ENCODE measurements at places on chromosomes 2 and 18.
A peak's percentile ranks its signal among the peaks of the same experiment; 100 is the strongest.

- no peak for DNase-seq
These were observed 441.1 kb downstream of the LRATD1 start for GRCh38 chr2:15073664-15074063.

DNA sequence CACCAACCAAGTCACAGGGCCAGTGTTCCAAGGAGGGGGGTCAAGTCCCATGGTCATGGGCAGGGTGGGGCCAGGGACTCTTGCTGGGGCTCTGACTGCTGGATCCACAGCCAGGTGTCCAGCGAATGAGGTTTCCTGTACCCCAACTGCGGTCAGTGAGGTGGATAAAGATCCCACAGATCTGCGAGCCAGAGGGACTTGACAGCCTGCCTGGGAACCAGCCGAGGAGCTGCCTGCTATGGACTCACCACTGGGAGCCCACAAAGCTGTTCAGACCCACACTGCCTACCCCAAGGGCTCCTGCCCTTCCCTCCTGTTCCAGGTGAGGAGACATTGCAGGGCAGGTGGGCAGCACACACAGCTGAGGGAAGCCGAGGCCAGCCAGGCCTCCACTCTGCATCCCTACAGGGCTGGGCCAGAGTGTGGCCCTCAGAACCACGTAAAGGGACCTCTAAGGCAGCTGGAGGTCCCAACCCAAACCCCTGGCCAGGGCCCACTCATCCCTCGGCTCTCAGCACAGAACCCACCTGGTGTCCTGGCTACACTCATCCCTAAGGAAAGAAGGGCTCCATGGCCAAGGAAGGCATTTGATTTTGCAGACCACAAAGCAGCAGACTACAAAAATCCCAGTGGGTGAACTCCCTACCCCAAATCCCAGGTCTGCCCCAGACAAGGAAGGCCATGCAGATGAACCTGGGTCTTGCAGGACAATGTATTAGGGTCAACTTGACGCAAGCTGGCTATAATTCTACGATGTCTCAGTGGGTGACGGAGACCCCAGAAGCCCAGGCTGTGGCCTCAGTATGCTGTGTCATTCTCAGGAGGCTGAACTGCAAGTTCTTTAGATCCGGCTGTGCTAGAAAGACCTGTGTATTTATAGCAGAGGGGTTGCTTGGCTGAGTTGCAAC is 209.2 kb downstream of the MGAT5 start:
- no peak for DNase-seq

DNA sequence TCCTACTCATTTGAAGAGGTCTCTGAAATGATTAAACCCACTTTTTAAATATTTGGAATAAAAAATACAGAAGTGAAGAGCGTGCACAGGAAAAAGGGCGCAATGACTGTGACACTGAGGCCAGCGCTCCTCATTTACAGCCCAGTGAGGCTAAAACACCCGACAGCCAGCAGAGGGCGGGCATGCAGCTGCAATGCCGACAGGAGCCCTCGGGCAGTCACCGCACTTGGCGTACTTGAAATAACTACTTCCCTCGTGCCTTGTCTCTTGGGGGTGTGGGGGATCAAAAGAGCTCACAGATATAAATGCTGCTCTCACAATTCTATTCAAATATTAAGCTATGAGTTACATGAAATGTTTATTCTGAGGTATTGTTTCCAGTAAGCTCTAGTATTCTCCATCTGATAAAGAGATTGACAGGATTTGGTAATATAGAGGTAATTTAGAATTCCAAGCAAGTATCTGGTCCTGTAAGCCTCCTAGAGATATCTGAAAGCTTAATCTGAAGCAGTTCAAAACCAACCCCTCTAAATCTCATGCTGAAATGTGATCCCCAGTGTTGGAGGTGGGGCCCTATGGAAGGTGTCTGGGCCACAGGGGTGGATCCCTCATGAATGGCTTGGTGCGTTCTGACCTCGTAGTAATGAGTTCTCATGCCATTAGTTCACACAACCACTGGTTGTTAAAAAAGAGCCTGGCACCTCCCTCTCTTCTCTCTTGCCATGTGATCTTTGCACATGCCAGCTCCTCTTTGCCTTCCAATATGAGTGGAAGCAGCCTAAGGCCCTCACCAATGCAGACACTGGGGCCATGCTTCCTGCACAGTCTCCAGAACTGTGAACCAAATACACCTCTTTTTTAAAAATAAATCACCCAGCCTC is 93.6 kb downstream of the ZAP70 start:
- peak; percentile 49 for DNase-seq

DNA sequence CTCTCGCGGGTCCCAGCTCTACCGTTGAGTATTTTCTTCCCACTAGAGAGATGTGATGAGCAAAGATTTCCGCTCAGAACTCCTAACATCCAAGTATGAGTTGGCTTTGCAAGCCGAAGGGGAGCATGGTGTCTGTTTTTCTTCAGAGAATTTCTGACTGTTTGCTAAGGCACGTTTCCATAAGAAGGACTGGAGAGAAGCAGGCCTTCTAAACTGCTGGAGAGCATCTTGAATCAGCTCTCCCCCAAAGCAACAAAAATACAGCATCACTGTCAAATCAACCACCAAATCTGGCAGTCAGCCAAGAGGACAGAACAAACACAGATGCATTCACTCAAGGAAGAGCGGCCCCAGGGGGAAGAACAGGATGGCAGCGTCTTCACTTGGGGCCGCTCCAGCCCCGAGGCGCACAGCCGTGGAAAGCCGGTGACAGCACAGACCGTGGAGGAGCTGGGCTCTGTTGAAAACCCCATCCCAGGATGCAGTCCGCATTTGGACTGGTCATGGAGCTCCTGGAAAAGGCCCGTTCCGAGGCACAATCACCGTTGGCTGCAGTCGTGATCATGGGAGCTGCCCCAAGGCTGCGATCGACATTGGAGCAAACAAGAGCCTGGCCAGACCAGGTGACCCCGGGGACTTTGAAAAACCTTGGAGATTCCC is 101.4 kb downstream of the NFATC1 start:
- DNase-seq: no peak

DNA sequence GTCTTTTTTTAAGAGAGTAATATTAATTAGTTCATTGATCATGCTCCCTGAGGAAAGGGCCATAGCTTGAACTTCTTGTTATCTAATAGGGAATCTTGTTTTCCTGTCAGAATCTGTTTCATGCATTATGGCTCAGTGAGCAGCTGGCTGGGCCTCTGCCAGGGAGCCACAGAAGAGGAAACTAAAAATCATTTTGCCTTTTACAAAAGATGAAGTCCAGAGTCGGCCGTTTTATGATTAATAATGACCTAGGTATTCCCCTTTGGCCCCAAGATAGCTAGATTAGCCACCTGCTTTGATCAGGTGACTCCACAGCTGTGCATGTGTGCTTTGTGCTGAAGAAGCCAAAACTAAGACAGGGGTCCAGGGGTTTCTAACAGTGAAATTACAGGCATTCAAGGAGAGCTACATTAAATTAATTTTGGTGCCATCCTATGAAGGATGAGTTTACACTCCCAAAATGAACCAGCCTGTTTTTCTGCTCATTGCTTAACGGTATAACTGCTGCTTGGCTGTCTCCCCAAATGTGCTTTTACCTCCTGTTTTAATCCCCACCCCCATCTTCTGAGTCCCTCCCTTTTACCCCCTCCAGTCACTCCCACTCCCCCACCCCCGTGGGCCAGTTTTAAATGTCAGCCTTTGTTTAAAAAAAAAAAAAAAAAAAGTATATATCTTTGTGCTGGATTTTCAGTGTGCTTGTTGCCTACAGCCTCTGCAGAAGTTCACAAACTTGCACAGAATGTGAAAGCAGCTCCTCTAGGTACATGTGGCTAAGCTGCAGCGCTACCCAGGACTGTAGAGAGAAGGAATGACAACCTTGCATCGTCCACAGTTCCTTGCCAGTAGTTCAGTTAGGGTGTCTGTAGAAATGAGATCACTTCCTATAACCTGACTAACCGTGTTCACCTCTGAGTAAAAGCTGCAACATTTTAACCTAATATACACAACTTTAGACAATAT is 93.1 kb downstream of the CABLES1 start:
- no peak for DNase-seq

DNA sequence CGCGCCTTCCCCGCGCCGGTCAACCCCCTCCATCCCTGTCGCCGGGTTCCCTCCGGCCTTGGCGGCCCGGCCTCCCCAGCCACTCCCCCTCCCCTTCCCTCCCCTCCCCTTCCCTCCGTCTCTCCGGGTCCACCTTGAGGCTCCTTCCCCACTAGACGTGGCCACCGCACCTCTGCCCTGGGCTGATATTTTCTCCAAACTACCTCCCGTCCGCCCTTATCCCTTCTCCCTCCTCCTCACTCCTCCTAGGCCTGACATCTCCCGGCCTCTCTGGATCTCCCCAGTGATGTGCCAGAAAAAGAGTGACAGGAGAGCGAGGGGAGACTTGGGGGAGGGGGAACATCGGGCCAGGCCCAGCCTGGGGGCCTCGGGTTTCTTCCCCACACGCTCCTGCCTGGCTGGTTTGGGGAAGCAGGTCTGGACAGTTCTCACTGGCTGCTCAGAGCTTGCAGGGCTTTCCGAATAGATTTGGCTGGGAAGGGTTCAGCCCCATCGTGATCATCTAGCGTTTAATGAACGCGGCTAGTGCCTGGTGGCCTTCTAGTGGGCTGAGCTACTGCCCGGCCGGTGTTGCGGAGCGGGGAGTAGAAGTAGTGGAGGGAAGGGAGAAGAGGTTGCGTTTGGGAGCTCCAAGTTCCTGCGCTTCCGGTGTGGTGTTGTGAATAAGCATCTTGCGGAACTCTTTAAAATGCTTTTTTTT is 641 bp downstream of the MAPRE3 start:
- no peak for DNase-seq

- no peak for DNase-seq
These were observed 143.3 kb upstream of the ZEB2 start for GRCh38 chr2:144663207-144663606.

GRCh38 chr2:205175831-205176230 is 506.5 kb upstream of the NRP2 start:
- no peak for DNase-seq

- no peak for DNase-seq
These were observed 39.8 kb upstream of the TBC1D8 start for GRCh38 chr2:101190747-101191516.

DNA sequence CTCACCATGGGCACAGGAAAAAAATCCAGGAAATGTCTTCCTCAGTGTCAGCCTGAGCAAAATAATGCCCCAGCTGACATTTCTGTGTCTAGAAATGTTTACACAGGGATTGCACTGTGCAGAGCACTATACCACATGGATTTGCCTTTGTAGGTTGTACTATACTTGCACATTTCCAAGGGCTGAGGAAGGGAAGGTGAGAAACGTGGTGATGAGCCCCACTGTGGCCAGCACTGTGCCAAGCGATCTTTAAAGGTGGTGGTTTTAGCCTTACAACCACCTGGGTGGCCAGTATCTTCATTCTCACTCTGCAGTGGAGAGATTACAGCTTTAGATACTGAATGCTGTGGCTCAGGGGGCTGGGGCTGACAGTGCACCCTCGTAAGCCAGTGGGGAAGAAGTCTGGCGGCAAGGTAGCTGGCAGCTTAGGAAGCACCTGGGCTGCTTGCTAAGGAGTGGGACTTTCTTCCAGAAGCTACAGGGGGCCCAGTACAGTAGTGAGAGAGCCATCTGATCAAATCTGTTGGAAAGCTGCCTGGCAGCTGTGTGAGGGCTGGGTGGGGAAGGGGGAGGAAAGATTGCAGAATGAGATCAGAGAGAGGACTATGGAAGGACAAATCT is 81.4 kb upstream of the MSH2 start:
- DNase-seq: no peak

GRCh38 chr2:33317369-33318007 is 159.0 kb upstream of the RASGRP3 start:
- DNase-seq: no peak

DNA sequence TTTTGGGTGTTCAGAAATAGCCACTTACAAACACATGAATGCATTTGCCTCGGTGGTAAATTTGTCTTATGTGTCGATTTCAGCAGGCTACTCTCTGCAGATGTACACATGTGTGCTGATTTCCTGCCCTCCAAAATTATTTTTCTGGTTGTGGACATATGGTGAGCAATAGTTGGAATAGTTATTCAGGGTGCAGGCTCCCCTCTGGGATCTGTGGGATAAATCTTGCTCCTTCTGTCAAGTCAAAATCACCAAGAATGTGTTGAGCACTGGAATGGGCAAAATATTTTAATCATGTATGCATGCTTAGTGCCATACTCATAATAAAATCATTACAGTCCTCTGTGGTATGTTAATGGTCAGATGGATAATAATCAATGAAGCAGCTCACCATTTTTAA is 684.5 kb downstream of the BCL11A start:
- no peak for DNase-seq

GRCh38 chr2:212708355-212708754 is 169.8 kb upstream of the ERBB4 start:
- DNase-seq: no peak

- no peak for DNase-seq
These were observed 512.1 kb upstream of the LRATD1 start for GRCh38 chr2:14120376-14120775.

- DNase-seq: no peak
These were observed 1160.7 kb upstream of the NRXN1 start for GRCh38 chr2:52192656-52193055.

GRCh38 chr2:215784371-215784783 is 229.0 kb downstream of the MREG start:
- DNase-seq: no peak

DNA sequence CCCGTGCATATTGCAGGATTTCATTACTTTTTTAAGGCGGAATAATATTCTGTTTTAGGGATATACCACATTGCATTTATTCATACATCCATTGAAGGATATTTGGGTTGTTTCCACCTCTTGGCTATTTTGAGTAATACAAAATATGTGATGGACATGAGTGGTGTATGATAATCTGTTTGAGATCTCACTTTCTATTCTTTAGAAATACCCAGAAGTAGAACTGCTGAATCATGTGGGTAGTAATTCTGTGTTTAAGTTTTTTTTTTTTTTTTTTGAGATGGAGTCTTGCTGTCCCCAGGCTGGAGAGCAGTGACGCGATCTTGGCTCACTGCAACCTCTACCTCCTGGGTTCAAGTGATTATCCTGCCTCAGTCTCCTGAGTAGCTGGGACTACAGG is 201.4 kb downstream of the NYAP2 start:
- DNase-seq: no peak

All from stimulated activated CD8-positive, alpha-beta memory T cell treated with anti-CD3 and anti-CD28 coated beads, Interleukin-15, amount 100 ng/mL, for 24 hours (primary cell).